Cardiac muscle cell (in vitro differentiated cells and primary cell): ENCODE measurements at places on chromosomes 4 and X. TPM values are rescaled to one million over a fixed set of nuclear protein-coding genes. Genes with fewer than 3 reads are reported as not detected.

Gene CENPVL1
- total RNA-seq, result 1.4 TPM in 2 replicates

Gene CA5B
- 5.6 and 9.9 TPM in 2 replicates for total RNA-seq

Gene UGT2A1
- total RNA-seq, result not detected in 2 replicates

Gene FAT4
- 4.5 and 5.6 TPM in 2 replicates for total RNA-seq

- DNase-seq, result no peak
- peaks cover 48% of the 10 kb centered on the region for H3K27me3 ChIP-seq
- no peak overlapping the region for H3K27ac ChIP-seq
- no peaks in the 10 kb centered on the region for H3K36me3 ChIP-seq
- no peak overlapping the region for H3K4me3 ChIP-seq
- no peaks in the 10 kb centered on the region for H3K4me1 ChIP-seq
Measured at GRCh38 chr4:8585186-8585585, 5.0 kb downstream of the GPR78 start.

- H3K36me3 ChIP-seq, result peaks cover 22% of the 10 kb centered on the region
- no peak overlapping the region for H3K4me3 ChIP-seq
- H3K4me1 ChIP-seq, result peaks cover 10% of the 10 kb centered on the region
- no peak for DNase-seq
Measured at GRCh38 chrX:41127477-41128192, 42.4 kb downstream of the USP9X start.

GRCh38 chr4:26751838-26752237, 108.8 kb upstream of the STIM2 start:
- no peaks in the 10 kb centered on the region for H3K36me3 ChIP-seq
- peaks cover 6% of the 10 kb centered on the region for H3K4me1 ChIP-seq
- no peak for DNase-seq
- no peak overlapping the region for H3K4me3 ChIP-seq
- no peaks in the 10 kb centered on the region for H3K27me3 ChIP-seq

DNA sequence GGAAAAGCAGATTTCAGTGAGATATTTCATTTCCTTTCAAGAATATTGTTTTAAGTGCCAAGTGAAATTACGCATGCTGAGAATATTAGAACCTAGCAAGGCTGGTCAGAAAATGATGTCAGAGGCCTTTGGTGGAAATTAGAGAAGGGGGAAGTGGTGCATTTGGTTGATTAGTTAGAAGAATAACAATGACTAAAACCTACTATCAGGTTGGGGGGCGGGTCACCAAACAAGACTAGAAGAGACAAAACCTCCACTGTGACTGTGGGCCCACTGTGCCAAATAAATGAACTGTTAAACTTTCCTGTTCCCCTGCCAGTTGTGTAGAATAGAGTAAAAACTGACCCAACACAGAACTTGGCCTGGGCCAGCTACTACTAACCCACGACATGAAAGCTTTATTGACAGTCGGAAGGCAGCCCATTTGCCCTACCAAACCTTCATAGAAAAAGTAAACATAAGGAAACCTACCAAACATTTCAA, 2.9 kb downstream of the RAPGEF2 start:
- peak overlapping the region; percentile 100 for H3K4me3 ChIP-seq
- peak; percentile 55 for DNase-seq
- no peaks in the 10 kb centered on the region for H3K27me3 ChIP-seq
- peaks cover 22% of the 10 kb centered on the region for H3K4me1 ChIP-seq
- peak overlapping the region; percentile 95 for H3K27ac ChIP-seq
- no peaks in the 10 kb centered on the region for H3K36me3 ChIP-seq

DNA sequence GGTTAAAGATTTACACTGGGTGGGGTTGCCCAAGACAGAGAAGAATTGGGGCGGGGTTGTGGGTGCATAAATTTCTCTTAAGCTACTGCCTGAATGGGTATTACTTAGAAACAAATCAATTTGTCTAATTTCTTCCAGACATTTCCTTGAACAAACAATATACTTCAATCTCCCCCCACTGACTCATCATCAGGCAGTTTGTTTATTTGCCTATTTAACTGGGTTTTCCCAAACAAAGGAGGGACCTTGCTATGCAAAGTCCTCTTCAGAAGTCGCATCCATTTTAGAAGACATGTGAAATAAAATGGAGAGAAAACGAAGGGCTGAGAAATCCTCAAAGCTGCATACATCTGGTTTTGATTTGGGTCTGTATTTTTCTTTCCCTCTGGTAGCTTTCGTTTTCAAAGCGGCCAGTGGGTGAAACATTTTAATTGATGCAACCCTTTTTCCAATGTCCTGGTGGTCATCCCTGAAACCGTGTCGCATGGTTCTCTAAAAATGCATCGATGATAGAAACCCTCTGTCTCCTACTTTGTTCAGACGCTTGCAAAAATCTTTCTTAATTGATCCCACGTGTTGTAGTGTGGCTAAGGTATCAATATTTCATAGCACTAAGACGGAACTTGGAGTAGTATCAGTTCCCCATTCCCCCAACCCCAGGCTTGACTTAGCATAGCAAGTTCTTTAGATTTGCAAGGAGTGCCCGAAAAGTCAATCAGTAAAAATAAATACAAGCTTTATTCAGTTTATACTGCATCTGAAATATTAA, 115.1 kb upstream of the MXRA5 start:
- no peak overlapping the region for H3K27ac ChIP-seq
- DNase-seq, result peak; percentile 9
- H3K4me1 ChIP-seq, result no peaks in the 10 kb centered on the region
- H3K4me3 ChIP-seq, result no peak overlapping the region
- no peaks in the 10 kb centered on the region for H3K27me3 ChIP-seq
- H3K36me3 ChIP-seq, result no peaks in the 10 kb centered on the region
